Activated T-cell treated with anti-CD3 and anti-CD28 coated beads, Interleukin-2, amount 50 U/mL, for 4 hours (primary cell): ENCODE measurements at places on chromosomes 11 and 22. TPM values are rescaled to one million over a fixed set of nuclear protein-coding genes. Genes with fewer than 3 reads are reported as not detected.

CHST1 gene
- 0.25 TPM for total RNA-seq

- DNase-seq = peak; percentile 61
Measured at GRCh38 chr11:45105233-45105983, 41.0 kb upstream of the PRDM11 start.

- DNase-seq = no peak
Measured at GRCh38 chr11:34680206-34680605, 59.3 kb downstream of the EHF start.

DNA sequence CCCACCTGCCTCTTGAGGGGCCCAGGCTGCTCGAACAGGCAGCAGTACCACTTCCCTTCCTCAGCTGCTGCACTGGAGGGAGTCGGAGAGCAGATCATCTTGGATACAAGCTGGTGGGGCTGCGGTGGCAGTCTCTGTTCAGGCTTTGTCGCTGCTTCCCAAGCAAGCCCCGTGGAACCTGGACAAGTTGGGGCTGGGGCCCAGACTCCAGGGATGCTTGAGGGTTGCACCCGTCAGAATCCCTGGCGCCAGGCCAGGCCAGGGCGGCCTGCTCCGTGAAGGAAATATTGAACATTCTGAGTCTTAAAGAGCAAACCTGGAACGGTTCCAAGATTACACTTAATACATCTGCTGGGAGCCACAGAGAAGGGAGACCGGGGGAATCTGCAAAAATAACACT is 310.1 kb upstream of the SORL1-AS1 start:
- no peak for DNase-seq

LUZP2 gene
- not detected for total RNA-seq

- peak; percentile 17 for DNase-seq
Measured at GRCh38 chr22:37843741-37844089, 419 bp downstream of the ANKRD54 start.

GRCh38 chr22:27987557-27987956 is 68.5 kb upstream of the PITPNB start:
- no peak for DNase-seq

CYP2D6 gene
- total RNA-seq = 1.1 TPM

JAML gene
- 153 TPM for total RNA-seq

- no peak for DNase-seq
Measured at GRCh38 chr11:45538363-45538762, 127.1 kb downstream of the CHST1 start.

DNA sequence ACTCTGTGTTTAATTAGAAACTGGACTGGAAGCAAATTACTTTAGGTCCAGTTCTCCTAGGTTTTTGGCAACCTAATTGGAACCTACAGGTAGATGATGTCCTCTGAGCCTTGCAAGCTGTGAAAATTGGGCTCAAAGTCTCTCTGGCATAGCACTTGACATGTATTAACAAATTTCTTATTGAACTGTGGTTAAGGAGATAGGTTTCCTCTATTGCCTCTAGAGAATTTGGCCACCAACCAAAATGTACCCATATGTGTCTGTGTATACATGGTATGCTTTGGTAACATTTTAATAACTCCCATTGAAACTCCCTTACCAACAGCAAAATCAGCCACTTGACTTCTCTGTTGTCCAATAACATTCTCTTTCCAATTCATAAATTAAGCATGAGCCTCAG is at the start of gene OR4D10:
OR4D10 (plus strand) TSS at position 301 of the 400 bp plus-strand sequence. CDS start 4,115 bp downstream, outside the sequence.
- no peak for DNase-seq
